SW 1271 (cell line): ENCODE measurements at places on chromosomes 13 and 19.

- DNase-seq, result no peak
Measured at GRCh38 chr19:35461060-35461459, 13.0 kb downstream of the FFAR2 start.

DNA sequence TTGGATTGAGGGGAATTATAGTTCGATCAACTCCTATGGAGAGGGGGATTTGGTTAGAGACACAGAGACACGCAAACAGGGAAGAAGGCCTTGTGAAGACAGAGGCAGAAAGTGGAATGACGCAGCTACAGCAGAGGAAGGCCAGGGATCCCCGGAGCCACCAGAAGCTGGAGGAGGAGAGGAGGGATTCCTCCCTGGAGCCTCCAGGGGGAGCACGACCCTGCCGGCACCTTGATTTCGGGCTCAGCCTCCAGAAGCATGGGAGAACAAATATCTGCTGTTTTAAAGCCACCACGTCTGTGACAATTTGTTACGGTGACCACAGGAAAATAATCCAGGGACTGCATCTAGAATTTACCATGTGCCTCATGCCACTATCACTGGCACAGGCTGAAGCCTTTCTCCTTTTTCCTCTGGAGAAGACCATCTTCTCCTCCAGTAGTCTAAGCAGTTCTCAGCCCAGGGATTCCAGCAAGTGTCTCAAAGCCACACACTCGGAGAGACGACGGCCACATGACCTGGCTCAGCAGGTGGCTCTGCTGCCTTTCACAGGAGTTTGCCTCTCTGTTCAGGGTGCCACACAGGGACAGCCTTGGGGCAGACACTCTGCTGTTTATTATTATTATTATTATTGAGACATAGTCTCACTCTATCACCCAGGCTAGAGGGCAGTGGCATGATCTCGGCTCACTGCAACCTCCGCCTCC is 39.9 kb upstream of the CCNE1 start:
- peak; percentile 41 for DNase-seq

GRCh38 chr13:101283782-101284181 is 132.5 kb downstream of the NALCN start:
- no peak for DNase-seq

- no peak for DNase-seq
Measured at GRCh38 chr13:34349091-34349722, 531.3 kb downstream of the RFC3 start.

- DNase-seq, result no peak
Measured at GRCh38 chr13:25371875-25372283, at the start of gene ATP8A2. Gene ATP8A2 (plus strand): TSS chr13:25371974. CDS start chr13:25372213, 239 bp downstream.

DNA sequence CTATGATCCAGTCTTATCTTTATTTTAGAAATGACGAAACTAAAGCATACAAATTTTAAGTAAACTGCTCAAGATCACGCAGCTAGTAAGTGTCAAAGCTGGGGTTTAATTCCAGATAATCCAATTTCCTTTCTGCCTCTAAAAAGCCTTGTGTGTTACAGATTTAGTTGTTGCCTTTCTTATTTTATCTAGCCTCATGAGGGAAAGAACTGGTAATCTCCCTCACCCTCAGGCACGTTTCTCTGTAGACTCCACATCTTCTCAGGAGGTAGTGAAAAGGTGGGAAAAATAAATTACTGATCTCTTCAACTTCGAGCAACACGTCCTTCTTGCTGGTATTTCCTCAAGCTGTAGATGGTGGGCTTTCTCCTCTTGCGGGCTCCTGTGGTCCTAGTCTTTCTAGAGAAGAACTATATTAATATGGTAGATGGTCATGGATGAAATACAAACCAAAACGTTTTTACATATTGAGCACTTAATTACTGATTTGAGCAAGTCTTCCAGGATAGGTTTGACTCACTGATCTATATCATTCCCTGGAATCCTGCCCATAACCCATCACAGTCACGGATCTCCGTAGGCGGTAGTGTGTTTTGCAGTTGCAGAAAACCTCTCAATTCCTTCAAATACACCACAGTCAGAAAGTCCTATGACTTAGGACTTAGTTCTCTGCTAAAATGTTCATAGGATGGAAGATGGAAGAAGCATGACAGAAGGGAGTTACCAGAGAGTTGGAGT is 519.5 kb downstream of the DCT start:
- no peak for DNase-seq

DNA sequence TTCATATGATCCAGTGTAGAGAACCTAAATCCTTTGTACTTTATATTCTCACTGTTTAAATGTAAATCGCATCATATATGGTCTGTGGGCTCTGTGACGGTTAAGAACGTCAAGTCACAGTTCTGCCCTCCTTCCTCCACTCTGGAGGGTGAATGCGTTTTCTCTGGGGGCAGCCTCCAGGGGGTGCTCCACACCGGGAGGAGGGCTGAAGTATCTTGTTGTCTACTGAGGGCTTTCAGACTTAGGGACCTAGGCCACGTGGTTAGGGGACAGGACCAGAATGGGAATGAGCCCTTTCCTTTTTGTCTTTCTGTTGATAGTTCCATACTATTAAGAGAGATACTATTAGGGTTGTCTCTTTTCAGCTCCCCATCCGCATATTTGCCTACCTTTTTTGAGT is 504.9 kb downstream of the FGF9 start:
- DNase-seq, result no peak
